GM12891 (cell line): ENCODE measurements at places on chromosomes 3 and 15.

DNA sequence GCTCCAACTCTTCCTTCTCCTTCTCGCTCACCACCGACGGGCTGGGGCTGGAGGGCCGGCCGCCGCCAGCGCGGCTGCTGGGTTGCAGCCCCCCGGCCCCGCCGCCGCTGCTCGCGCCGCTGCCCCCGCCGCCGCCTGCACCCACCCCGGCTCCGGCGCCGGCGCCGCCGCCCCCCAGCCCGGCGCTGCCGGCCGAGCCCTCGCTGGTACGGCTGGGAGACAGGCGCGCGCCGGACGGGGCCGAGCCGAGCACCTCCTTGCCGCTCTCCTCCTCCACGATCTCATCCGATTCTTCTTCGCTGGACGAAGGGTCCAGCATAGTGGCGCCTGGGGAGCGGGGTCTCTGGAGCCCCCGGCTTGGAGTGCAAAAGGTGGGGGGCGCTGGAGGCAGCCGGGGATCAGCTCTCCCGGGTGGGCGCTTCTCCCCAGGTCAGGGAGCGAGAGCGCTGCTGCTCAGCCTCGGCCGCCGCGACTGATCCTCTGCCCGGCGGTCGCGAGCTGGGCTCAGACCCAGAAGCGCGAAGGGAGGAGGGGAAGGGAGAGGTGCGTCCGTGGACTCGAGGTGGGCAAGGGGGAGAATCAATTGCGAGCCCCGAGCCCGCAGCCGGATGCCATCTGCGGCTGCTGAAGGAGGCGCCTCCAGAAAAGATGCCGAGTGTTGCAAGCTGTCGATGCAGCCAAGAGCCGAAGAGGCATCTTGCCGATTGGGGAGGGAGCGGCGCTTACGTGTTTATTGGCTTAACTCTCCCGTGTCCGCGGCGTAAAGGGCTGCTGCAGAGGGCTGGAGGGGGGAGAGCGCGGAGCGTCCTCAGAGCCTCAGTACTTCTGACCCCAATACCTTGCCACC is at the start of gene CADPS:
Gene CADPS (minus strand): TSS at position 706 of the 847 bp plus-strand sequence. CDS start 387 bp downstream, at position 319.
- no peak for DNase-seq

- DNase-seq, result no peak
Observed at GRCh38 chr3:71285086-71285485, 298.4 kb downstream of the FOXP1 start.

GRCh38 chr3:11099306-11099705 is 55.0 kb upstream of the HRH1 start:
- no peak for DNase-seq

- no peak for DNase-seq
Observed at GRCh38 chr3:143826296-143826695, 22.0 kb downstream of the SLC9A9 start.

DNA sequence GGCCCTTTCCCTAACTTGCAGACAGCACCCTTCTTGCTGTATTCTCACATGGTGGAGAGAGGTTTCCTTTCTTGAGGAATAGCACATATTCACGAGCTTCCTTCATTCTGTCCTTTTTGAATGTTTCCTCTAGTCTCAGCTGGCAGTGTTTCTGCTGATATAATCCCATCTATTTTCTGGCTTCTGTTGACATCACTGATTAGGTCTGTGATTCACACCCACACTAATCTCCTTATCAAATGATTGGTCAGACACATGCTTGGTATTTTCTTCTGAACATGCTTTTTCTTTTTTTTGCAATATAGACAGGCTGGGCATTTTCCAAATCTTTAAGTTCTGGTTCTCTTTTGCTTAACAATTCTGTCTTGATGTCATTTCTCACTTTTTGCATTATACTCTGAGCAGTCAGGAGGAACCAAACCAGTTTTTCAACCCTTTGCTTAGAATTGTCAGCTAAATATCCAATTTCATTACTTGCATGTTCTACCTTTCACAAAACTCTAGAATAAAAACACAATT is 65.4 kb downstream of the OXSM start:
- no peak for DNase-seq

GRCh38 chr15:91861223-91861622 is 7.7 kb downstream of the SLCO3A1 start:
- no peak for DNase-seq

- no peak for DNase-seq
Observed at GRCh38 chr15:25773248-25773647, 89.9 kb downstream of the ATP10A start.

- no peak for DNase-seq
Observed at GRCh38 chr3:58668247-58668646, 1.7 kb upstream of the FAM3D start.

- DNase-seq, result no peak
Observed at GRCh38 chr3:87045473-87045872, 54.5 kb upstream of the VGLL3 start.
